ENCODE measurements at places on chromosomes 7 and 10. TPM values are rescaled to one million over a fixed set of nuclear protein-coding genes. Genes with fewer than 3 reads are reported as not detected.

GRCh38 chr7:16554518-16555236 lies 28.1 kb downstream of the LRRC72 start:
- no peak overlapping the region for H3K4me3 ChIP-seq
- DNase-seq, result no peak
- H3K27ac ChIP-seq, result no peak overlapping the region
- no peaks in the 10 kb centered on the region for H3K27me3 ChIP-seq
- no peaks in the 10 kb centered on the region for H3K4me1 ChIP-seq

GRCh38 chr10:11655836-11656235 lies 44.4 kb upstream of the USP6NL start:
- no peaks in the 10 kb centered on the region for H3K36me3 ChIP-seq
- H3K27me3 ChIP-seq, result no peaks in the 10 kb centered on the region
- no peaks in the 10 kb centered on the region for H3K4me1 ChIP-seq
- H3K4me3 ChIP-seq, result no peak overlapping the region
- no peak overlapping the region for H3K27ac ChIP-seq

GRCh38 chr10:10786109-10787090 lies 231.3 kb upstream of the CELF2 start:
- H3K36me3 ChIP-seq, result no peaks in the 10 kb centered on the region
- H3K4me1 ChIP-seq, result no peaks in the 10 kb centered on the region
- H3K4me3 ChIP-seq, result no peak overlapping the region
- DNase-seq, result no peak

DNA sequence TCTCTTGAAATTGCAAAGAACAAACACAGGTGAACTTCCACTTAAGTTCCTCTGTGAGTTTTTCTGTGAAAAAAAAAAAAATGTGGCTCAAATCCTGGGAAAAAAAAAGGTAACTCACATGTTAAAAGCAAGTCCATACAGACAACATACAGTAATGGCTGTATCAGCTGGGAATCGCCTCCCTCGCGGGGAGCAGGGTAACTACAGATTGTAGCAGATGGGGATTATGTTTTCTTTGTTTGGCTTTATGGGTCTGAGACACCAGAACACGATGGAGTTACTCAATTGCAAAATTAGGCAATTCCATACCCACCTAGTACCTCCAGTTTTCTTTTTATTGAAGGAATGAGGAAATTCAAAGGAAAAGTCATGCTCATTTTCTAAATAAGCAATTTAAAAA lies 42.3 kb downstream of the FEZF1 start:
- H3K27me3 ChIP-seq, result no peaks in the 10 kb centered on the region
- H3K4me1 ChIP-seq, result peaks cover 33% of the 10 kb centered on the region
- H3K36me3 ChIP-seq, result peaks cover 3% of the 10 kb centered on the region

DNA sequence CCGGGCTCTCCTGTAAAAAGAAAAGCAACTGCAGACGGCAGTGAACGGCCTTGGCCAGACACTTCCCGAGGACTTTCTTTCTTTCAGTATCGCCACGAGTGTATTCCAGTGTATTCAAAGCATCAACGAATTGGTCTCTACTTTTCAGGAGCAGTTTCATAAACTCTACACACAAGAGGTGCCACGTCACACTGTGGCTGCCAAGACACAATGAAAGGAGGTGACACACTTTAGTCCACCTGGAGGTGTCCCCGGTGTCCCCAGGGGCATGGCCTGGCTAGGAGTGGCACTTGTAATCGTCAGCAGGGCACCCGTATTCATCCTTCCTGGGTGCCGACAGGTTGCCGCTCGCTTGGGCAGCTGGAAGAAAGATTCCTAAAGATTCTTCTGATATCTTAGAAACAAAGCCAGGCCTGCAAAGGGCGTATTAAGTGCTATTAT lies 5.0 kb downstream of the TNS3 start:
- peaks cover 15% of the 10 kb centered on the region for H3K4me1 ChIP-seq
- H3K36me3 ChIP-seq, result no peaks in the 10 kb centered on the region
- H3K27me3 ChIP-seq, result peaks cover 9% of the 10 kb centered on the region
- DNase-seq, result no peak
- no peak overlapping the region for H3K27ac ChIP-seq

DNA sequence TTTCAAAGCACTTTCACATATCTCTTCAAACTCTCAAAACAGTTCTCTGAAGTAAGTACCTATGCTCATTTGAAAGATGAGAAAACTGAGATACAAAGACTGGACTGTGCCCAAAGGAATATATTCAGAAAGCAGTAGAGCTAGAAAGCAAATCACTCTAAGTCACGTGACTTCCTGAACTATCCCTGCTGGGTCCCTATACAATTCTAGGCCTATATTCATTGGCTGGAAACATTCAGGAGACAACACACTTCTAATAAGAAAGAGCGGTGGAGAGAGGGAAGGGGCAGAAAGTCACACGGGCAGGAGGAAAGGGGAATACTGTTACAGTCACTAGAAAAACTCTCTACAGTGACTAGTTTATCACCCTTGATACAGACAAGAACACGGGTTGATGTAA lies 140.0 kb downstream of the CHCHD3 start:
- H3K27me3 ChIP-seq, result no peaks in the 10 kb centered on the region
- H3K4me1 ChIP-seq, result peaks cover 32% of the 10 kb centered on the region
- DNase-seq, result peak; percentile 17
- H3K4me3 ChIP-seq, result no peak overlapping the region
- no peaks in the 10 kb centered on the region for H3K36me3 ChIP-seq

DNA sequence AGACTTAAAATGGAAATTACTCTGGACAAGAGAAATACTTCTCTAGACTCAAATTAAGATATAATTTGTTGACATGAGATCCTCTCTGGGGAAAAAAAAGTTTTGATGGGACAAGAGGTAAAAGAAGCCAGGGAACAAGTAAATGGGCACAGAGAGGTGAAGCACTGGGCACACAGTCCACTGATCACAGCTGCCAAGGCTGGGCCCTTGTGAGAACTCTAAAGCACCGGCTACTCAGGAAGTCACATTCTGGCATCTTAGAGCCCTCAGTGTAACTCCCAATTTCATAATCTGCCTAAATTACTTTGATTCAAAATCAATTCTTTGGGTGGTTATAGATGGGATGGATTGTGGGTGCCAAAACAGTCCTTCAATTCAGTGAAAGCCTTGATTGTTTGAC lies 123.2 kb upstream of the CACNA2D1 start:
- no peak overlapping the region for H3K4me3 ChIP-seq
- no peaks in the 10 kb centered on the region for H3K4me1 ChIP-seq
- DNase-seq, result no peak
- no peaks in the 10 kb centered on the region for H3K36me3 ChIP-seq
- H3K27ac ChIP-seq, result no peak overlapping the region

- peaks cover 29% of the 10 kb centered on the region for H3K27me3 ChIP-seq
- no peak overlapping the region for H3K27ac ChIP-seq
- no peak overlapping the region for H3K4me3 ChIP-seq
- H3K4me1 ChIP-seq, result no peaks in the 10 kb centered on the region
- no peak for DNase-seq
- no peaks in the 10 kb centered on the region for H3K36me3 ChIP-seq
These were observed 72.5 kb downstream of the CXCL12 start for GRCh38 chr10:44312401-44312800.

DNA sequence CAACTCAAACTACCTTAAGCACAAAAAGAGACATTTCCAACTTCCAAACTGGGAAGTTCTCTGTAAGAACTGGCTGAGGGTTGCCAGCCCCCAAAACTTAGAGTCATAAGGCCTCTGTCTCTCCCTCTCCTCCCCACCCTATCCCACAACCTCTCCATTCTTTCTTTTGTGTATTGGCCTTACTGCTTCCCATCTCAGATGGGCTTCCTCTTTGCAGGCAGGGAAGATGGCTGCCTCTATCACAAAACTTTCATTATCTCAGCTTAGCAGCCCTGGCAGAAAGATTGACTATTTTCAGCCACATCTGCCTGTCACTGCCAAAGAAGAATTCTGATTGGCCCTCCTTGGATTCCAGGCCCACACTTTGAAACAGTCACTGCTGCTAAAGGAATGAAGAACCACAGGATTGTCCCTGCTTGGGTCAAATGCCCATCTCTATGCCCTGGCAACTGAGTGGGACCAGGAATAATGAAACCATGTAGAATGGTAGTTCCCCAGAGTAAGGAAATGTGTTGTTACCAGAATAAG lies 58.0 kb upstream of the PRKAR2B start:
- no peak overlapping the region for H3K27ac ChIP-seq
- no peaks in the 10 kb centered on the region for H3K36me3 ChIP-seq
- H3K27me3 ChIP-seq, result no peaks in the 10 kb centered on the region
- DNase-seq, result no peak

DNA sequence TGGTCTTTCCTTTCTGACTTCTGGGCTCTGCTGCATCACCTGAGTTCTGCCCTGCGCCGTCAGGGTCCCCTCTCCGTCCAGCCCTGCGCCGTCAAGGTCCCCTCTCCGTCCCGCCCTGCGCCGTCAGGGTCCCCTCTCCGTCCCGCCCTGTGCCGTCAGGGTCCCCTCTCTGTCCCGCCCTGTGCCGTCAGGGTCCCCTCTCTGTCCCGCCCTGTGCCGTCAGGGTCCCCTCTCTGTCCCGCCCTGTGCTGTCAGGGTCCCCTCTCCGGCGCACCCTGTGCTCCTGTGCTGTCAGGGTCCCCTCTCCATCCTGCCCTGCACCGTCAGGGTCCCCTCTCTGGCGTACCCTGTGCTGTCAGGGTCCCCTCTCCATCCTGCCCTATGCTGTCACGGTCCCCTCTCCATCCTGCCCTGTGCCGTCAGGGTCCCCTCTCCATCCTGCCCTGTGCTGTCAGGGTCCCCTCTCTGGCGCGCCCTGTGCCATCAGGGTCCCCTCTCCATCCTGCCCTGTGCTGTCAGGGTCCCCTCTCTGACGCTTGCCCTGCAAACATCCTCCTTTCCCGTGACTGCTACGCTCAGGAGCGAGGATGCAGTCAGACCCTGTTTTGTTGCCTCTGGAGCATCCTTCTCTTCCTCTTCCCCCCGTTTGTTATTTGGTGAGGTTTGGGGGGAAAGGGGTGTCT lies 66.4 kb downstream of the INPP5A start:
- no peak for DNase-seq
- no peaks in the 10 kb centered on the region for H3K36me3 ChIP-seq
- H3K4me3 ChIP-seq, result no peak overlapping the region
- no peak overlapping the region for H3K27ac ChIP-seq
- H3K4me1 ChIP-seq, result no peaks in the 10 kb centered on the region

The OPN4 gene
- not detected for total RNA-seq

The SPDYE2B gene
- not detected for total RNA-seq

GRCh38 chr10:16816171-16816570 lies 1.1 kb downstream of the RSU1 start:
- H3K27me3 ChIP-seq, result peaks cover 15% of the 10 kb centered on the region
- no peaks in the 10 kb centered on the region for H3K4me1 ChIP-seq
- H3K27ac ChIP-seq, result no peak overlapping the region
- peak overlapping the region; percentile 66 for H3K4me3 ChIP-seq

GRCh38 chr10:29537799-29538198 lies 97.0 kb downstream of the SVIL start:
- no peaks in the 10 kb centered on the region for H3K27me3 ChIP-seq
- no peak overlapping the region for H3K4me3 ChIP-seq
- no peak for DNase-seq
- peaks cover 33% of the 10 kb centered on the region for H3K4me1 ChIP-seq
- no peak overlapping the region for H3K27ac ChIP-seq

DNA sequence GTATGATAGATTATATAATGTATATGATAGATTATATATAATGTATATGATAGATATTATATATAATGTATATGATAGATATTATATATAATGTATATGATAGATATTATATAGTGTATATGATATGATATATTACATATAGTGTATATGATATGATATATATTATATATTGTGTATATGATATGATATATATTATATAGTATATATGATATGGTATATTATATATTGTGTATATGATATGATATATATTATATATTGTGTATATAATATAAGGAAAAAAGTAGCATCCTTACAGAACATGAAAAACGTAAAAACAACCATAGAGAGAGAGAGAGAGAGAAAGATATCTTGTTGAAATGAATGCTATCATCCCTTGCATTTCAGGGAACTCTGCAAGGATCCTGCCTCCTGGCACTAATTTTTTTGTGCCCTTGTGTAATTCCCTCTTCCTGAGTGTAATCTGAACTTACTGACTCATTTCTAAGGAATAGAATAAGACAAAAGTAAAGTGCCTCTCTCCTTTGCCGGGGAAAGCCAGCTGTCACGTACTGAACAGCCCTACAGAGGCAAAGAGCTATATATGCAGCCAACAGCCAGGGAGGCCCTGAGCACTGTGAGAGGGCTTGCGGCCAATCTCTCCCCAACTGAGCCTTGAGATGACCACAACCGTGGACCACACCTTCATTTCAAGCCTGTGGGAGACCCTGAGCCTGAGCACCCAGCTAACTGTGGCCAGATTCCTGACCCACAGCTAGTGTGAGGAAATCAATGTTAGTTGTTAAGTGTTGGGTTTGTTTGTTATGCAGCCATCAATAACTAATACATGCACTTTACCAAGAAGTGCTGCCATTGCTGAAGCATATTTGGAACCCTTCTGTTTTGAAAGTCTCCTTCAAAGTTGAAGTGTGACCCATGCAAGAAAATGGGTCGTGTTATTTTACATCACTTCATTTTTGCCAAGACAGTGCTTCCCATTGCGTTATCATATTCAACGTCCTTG lies 61.1 kb upstream of the EZH2 start:
- H3K27ac ChIP-seq, result no peak overlapping the region
- H3K4me3 ChIP-seq, result no peak overlapping the region
- DNase-seq, result no peak
- no peaks in the 10 kb centered on the region for H3K4me1 ChIP-seq

DNA sequence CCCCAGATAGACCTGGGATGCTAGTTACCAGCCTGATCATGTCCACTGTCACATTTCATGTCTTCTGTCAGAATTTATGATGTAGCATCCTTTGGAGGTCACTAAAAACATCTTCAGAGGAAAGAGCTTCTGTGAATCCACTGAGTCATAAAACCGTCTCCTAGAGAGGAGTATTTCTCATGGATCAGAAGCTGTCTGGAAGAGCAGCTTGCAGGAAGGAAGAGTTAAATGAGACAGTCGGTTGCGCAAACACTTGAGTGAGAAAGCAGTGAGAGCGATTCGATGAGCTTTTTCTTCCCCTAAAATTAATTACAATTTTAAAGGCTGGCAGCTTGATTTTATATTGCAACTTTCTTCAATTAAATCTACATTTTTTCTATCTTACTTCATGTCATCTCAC lies 47.2 kb upstream of the WDR11 start:
- no peak for DNase-seq
- no peak overlapping the region for H3K4me3 ChIP-seq
- no peaks in the 10 kb centered on the region for H3K27me3 ChIP-seq
- H3K4me1 ChIP-seq, result peaks cover 34% of the 10 kb centered on the region
- no peaks in the 10 kb centered on the region for H3K36me3 ChIP-seq

- no peaks in the 10 kb centered on the region for H3K36me3 ChIP-seq
- H3K4me3 ChIP-seq, result no peak overlapping the region
- no peaks in the 10 kb centered on the region for H3K4me1 ChIP-seq
- H3K27ac ChIP-seq, result no peak overlapping the region
These were observed 76.1 kb downstream of the SKIDA1 start for GRCh38 chr10:21449288-21449966.

GRCh38 chr10:96321822-96322221 lies 17.6 kb downstream of the DNTT start:
- no peak for DNase-seq
- no peak overlapping the region for H3K27ac ChIP-seq
- H3K36me3 ChIP-seq, result no peaks in the 10 kb centered on the region
- no peak overlapping the region for H3K4me3 ChIP-seq
- H3K4me1 ChIP-seq, result no peaks in the 10 kb centered on the region
- no peaks in the 10 kb centered on the region for H3K27me3 ChIP-seq
